OCI-LY7 (cell line): ENCODE measurements at places on chromosomes 16 and 17.

GRCh38 chr16:81545470-81546250, 101.1 kb downstream of the CMIP start:
- no peak for DNase-seq

- no peak for DNase-seq
These were observed 2.4 kb downstream of the MMP15 start for GRCh38 chr16:58027916-58028455.

DNA sequence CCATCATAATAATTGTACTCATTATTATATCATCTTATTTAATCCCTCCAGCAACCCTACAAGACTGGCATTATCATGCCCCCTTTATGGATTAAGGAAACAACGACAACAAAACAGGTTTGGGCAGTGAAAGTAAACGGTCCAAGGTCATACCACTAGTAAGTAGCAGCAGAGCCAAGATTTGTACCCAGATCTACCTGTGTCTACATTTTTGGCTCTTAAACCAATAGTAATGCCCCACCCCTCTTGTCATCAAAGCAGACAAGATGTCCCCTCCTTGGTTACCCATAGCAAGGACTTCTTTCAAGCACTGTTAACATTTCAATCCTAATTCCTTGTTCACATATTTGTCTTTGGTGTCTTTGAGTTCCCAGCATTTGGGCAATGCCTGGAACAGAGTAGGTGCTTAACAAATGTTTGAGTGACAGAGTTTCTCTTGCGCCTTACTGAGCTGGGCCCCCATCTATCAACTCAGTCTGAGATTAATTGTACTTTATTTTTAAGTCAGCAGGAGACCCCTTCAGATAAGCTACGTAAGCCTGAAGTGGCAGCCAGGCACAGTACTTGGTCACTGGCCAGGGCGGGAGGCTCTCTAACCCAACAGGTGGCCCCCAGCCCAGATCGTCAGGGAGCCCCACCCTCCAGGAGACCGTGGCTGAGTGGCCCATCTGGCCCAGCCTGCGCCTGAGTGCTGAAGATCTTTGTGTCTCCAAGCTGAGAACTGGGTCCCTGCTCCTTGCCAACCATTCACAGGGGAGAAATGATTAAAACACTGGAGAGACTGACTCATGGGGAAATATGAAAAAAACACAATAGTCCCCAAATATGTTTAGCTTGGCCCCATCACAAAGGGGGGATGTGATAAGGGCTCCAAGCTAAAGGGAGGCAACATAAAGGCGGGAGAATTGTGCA, 75.8 kb downstream of the AXIN2 start:
- DNase-seq, result no peak

DNA sequence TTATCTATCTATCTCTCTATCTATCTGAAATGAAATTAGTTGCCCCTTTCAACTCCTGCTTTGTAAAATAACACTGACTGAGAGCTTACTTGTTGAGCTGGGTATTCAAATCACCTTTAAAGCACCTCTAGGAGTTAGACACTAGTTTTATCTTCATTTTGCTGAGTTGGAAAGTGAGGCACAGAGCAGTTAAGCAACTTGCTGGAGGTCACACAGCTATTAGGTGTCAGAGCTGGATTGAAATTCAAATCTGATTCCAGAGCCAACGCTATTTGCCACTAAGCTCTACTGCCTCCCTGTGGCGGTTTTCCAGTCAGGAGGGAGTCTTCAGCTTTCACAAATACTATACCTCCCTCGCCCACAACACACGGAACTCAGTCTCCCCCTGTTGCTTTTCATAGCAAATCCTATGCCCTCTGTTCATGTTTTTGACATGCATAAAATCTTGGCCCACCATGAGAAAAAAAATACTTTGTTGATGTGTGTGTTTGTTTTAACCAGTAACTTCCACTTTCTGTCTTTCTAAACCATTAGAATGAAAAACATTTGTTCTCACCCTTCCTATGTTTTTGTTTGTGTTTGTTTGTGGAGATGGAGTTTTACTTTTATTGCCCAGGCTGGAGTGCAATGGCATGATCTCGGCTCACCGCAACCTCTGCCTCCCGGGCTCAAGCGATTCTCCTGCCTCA, 74.8 kb upstream of the SMURF2 start:
- peak; percentile 38 for DNase-seq

DNA sequence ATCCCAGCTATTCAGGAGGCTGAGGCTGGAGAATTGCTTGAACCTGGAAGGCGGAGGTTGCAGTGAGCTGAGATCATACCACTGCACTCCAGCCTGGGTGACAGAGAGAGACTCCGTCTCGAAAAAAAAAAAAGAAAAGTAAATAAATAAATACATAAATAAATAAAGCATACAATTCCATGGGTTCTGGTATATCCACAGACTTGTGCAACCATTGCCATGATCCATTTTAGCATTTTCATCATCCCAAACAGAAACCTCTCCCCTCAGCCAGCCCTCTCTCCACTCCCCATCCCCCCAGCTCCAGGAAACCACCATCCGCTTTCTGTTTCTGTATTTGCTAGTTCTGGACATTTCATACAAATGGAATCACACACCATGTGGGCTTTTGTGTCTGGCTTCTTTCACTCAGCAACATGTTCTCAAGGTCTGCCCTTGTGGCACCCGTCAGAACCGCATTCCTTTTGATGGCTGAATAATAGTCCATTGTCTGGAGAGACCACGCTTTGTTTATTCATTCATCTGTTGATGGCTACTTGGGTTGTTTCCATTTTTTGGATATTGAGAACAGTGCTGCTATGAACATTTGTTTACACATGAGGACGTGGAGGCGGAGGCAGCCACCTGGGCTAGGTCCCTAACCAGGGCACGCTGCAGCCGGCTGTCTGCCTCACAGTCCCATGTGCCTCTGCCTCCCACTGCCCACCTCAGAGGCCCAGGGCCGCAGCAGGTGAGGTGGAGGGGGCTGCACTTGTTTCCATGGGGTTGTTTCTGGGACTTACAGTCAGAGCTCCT, 76.2 kb downstream of the NT5M start:
- no peak for DNase-seq

DNA sequence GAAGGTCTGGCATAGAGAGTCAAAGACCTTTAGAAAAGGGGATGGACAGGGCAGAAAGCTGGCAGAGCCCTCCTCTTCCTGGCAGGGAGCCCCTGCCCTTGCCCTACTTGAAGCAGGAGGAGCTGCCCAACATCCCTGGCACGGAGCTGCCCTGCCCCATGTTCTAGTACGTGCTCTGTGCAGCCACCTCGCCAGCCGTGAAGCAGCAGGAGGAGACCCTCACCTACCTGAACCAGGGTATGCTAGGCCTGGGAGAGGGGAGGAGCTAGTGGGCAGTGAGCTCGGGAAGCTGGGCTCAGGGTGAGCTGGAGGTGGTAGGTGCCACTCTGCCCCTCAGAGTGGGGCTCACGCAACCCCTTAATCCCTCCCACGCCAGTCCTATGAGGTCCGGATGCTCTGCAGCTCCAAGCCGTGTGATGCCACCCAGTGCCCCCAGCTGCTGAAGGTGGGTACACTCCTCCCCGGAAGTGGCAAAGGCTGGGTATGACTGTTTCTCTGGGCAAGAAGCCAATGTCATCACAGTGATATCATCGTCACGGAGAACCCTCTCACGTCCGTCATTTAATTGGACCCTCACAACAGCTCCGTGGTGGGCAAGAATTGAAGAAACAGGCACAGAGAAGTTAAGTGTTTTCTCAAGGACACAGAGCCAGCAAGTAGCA, 12.7 kb upstream of the STAC2 start:
- DNase-seq, result no peak

DNA sequence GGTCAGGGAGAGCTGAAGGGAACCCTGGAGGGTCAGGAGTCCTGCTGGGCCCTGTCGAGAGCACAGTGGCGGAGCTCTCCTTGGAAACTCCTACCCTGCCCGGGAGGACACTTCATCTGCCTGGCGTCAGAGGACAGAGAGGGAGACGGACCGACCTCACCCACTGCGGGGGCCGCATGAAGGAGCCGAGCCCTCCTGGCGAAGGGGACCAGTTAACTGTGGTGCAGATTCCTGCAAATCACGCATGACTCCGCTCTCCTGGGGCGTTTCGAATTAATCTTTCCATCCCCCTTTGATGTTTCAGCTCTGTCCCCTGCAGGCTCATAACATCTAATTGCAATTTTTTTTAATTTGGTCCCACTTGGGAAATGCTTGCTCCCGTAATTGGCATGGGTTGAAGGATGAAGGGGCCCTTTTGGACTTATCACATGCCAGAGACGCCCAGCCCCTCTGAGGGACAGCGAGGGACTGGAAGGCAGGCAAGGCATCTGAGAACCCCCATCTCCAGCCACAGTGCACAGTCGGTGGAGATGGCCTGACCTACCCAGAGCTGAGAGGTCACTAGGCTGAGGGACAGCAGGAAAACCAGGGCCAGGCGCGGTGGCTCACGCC, 26.5 kb downstream of the RPH3AL start:
- DNase-seq, result no peak

GRCh38 chr17:65433157-65433556, 128.3 kb downstream of the AXIN2 start:
- no peak for DNase-seq

DNA sequence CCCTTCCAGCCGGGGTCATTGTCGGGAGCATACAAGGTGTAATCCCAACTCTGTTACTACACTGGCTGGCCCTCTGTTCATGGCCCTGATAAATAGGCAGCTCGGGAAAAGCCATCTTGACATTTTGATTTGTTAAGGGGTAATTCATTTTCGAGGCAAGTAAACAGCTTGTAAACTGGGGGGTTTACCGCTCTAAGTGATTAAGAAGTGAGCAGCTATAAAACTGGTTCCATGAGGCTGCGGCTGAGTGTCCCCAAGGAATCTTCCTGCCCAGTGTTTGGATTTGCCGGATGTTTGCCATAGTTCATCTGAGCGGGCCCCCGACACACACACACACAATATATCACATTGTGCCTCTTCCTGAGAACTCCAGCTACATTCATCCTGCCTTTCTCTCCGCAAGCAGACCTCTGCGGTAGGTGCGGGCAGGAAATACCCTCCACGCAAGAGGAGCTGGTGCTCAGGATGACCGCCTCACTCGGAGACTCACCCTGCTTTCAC, 92.2 kb downstream of the SOCS1 start:
- DNase-seq, result no peak

DNA sequence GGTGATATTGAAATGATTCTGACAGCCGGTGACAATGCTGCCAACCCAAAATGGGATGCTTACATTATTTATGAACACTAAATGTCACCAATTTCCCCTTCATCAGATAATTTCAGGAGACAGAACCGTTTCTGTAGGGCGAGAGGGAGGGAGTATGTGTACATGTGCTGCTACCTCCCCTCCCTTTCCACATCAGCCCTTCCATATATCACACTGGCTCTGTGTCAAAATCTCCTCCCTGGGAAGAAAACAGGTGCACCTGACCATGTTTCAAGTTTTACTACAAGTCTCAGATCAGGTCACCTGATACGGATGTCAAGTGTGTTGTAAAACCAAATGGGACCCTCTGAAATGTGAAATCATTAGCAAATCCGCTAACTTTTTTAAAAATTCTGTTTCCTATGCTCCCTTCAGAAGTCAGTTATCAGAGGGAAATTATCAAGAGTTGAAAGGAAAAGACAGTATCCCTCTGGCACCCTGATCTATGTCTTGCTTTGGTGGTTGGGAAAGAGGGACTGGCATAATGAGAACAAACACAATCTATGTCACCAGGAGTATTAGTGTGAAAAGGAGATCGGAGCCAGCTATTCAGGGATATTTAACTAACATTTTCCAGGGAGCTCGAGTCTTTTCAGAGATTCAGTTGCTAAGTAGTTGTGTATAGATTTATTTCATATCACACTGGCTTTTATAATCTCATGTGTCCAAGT, 1002.3 kb upstream of the CDH8 start:
- no peak for DNase-seq

DNA sequence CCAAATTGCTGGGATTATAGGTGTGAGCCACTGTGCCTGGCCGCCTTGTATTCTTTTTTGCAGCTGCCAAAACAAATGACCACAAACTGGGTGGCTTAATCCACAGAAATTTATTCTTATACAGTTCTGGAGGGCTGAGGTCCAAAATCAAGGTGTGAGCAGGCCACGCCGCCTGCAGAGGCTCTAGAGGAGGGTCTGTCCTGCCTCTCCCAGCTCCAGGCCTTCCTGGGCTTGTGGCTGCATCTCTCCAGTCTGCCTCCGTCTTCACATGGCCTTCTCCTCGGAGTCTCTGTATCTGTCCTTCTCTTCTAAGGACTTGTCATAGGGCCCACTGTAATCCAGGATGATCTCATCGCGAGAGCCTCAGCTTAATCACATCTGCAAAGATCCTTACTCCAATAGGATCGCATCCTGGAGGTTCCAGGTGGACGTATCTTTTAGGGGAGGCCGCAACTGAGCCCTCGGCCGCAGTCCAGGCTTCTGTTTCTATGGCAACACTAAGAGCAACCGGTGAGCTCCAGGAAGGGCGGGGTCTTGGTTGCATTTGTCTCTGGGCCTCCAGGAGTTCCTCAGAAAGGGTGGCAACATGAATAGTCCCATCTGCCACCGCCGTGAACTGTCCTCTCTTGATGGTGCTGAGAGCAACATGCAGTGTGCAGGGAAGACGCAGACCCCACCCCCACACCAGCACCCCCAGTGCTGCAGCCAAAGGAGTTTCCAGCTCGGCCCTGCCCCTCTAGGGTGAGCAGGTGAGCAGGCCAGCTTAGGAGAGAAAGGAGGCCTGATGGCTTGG, 29.5 kb upstream of the CREBBP start:
- no peak for DNase-seq

GRCh38 chr17:58060596-58061191, 22.5 kb upstream of the DYNLL2 start:
- DNase-seq, result no peak

DNA sequence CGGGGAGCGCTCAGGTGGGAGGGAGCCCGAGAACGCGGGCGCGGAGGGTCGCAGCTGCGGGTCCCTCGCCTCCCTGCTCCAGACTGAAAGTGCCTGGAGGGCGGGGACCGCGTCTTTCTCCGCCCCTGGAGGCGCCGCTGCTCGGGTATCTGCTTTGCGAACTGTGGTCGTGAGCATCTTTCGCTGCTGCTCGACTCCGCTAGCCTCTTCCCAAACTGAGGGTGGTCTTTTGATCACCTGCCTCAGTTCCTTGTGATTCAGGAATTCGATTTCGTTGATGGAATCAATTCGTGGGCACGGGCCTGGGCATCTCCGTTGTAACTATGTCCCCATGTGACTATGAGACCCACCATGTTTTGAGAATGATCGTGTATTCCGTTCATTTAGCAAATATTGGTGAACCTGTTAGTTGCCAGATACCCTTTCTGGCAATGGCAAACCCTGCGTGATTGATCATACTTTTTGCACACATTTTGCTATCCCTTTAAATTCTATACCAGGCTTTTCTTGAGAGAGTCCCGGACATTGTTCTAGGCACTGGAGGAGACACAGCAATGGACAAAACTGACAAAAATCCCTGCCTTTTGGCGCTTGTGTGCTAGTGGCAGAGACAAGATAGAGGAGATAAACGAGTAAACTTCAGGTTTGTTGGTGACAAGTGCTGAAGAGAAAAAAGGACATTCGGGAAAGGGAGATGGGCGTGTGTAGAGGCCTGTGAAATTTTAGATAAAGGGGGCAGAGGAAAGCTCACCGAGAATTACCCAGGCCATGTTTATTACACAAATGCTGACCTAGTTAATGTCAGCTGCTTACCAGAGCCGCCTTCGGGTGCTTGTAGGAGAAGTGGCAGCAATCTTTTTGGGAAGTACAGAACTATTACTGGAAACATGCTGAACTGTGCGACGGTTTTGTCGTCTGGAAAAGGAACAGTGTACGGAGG, 948 bp downstream of the UTP18 start:
- no peak for DNase-seq

GRCh38 chr17:19579867-19580565, 46.4 kb downstream of the SLC47A1 start:
- DNase-seq, result no peak
